Right cardiac atrium (tissue), 5 donors: ENCODE measurements at places on chromosomes 13 and 19. TPM values are rescaled to one million over a fixed set of nuclear protein-coding genes. Genes with fewer than 3 reads are reported as not detected.

SERP2 gene
- total RNA-seq: 19.6 TPM

RFPL4AL1 gene
- not detected for total RNA-seq

RUBCNL gene
- 1.4 TPM for total RNA-seq

SBSN gene
- total RNA-seq: not detected

CARD8 gene
- total RNA-seq: 43.3 TPM

KANK3 gene
- 13.3 TPM for total RNA-seq

ZNF726 gene
- 0.51 TPM for total RNA-seq

CLIP3 gene
- 11.3 TPM for total RNA-seq
